ENCODE measurements at places on chromosomes 6 and 20. TPM values are rescaled to one million over a fixed set of nuclear protein-coding genes. Genes with fewer than 3 reads are reported as not detected.

DNA sequence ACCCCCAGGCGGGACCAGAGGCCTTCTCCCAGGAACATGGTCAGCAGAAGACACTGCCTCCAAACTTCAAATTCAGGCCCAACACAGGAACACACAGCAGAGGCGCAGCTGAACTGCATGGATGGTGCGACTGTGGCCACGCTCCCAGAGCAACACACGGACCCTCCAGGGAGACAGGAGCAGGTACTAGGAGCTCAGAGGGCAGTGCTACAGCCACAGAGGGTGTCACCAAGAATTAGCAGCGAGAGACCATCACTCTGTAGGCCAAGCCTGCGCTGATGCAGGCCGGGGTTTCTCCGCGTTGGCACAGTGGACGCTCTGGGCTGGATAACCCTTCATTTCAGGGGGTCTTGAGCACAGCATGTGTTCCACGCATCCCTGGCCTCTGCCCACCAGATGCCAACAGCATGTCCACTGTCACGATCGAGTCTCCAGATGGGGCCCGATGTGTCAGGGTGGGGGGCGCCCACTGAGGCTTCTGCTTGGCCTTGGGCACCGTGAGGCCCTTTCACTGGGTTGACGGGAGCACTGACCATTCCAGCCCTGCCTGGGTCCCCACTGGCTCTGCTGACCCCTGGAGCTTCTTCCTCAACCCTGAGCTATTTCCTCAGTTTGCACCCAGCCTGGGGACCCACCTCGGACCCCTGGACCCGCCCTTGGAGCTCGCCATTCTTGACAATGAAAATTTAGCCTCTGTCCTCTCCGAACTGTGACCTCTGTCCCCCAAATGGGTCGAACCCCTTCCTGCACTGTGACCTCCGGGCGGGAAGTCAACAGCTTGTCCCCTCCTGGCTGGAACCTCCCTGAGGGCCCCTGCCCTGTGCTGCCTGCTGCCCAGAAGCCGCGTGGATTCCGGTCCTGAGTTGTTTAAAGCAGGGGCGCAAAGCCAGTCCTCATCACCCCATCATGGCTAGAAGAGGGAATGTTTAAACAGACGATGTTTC is 239.4 kb downstream of the DLL1 start:
- DNase-seq = no peak

- DNase-seq = no peak
Observed at GRCh38 chr20:22288957-22289356, 295.4 kb downstream of the FOXA2 start.

The EZR gene
- total RNA-seq = 95.1 TPM

The GHRH gene
- total RNA-seq = not detected

The BMP5 gene
- total RNA-seq = 78.7 TPM

Measured in urinary bladder (tissue), 4 donors.